ENCODE measurements at places on chromosomes 1 and 21. TPM values are rescaled to one million over a fixed set of nuclear protein-coding genes. Genes with fewer than 3 reads are reported as not detected.

Gene GOLT1A
- 0.41 TPM for total RNA-seq

DNA sequence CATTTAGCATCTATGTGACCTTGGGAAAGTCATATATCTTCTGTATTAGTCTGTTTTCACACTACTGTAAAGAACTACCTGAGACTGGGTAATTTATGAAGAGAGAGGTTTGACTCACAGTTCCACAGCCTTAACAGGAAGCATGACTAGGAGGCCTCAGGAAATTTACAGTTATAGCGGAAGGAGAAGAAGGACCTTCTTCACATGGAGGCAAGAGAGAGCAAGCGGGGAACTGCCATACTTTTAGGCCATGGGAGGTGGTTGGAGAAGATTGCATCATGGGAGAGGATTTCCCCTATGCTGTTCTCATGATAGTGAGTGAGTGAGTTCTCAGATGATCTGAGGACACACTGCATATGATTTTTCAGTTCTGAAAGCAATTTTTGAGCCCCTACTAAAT, 87.9 kb downstream of the CLEC20A start:
- no peak for DNase-seq

GRCh38 chr1:153375511-153375910, at the start of gene S100A12:
S100A12 (minus strand) TSS chr1:153375621; CDS start chr1:153374592, 1,029 bp downstream.
- no peak for DNase-seq

DNA sequence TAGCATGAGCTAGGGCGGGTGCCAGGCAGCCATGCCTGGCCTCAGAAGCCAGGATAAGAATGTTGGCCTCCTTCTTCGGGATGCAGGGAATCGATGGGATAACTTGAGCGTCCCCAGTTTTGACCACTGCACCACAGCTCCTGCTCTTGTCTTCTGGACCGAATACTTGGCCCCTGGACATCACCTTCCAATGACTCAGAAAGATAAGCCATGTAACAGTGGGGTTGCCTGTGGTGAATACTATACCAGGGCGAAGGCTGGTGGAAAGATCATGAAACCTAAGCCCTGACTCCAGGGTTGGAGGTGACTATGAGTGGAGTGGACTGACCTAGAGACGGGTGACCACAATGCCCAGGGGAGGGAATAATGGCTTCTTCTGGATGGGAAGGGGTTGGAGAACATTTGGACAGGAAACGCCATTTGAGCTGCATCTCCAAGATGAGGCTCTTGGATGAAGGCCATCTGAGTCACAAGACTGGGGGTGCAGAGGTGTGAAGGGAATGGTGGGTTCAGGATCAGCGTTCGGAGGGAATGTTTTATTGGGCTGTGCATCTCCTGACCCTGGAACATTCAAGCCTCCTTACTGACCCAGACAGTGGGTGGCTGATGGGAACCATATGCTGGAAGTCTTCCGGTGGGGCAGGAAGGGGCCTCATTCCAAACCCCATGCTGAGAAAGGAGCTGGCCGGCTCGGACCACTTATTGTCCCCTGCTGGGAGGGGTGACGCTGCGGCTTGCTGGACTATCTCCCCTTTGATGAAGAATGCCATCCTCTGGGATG, 18.5 kb upstream of the KCNE2 start:
- DNase-seq: no peak

Gene RPS6KC1
- 79.5 TPM for total RNA-seq

Gene AKIRIN1
- 55.0 TPM for total RNA-seq

DNA sequence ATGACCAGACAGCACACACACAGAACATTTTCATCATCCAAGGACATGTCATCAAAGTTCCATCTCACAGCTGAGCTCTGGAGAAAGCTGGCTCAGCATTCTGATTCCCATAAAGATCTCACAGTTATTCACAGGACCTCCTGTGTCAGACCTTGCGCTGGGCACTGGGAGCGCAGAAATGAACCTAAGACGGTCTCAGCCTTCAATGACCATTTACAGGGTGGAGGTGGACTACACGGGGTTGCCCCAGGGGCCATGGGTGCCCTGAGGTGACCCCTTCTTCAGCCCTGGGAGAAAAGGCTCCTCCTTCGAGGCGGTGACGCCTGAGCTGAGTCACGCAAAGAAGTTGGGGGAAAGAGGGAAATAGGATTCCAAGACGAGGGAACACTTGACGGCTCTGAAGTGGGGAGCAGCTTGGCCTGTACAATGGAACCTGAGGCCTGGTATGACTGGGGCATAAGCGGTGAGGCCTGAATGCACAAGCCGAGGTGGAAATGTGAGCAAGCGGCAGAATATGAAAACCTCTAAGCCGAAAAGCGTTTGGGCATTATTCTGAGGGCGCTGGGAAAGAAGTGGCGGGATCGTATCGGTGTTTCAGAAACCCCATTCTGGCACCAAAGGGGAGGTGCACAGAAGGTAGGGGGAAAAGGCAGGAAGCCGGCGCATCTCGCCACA, 797 bp downstream of the CC2D1B start:
- no peak for DNase-seq

Gene CLCA2
- total RNA-seq: not detected

DNA sequence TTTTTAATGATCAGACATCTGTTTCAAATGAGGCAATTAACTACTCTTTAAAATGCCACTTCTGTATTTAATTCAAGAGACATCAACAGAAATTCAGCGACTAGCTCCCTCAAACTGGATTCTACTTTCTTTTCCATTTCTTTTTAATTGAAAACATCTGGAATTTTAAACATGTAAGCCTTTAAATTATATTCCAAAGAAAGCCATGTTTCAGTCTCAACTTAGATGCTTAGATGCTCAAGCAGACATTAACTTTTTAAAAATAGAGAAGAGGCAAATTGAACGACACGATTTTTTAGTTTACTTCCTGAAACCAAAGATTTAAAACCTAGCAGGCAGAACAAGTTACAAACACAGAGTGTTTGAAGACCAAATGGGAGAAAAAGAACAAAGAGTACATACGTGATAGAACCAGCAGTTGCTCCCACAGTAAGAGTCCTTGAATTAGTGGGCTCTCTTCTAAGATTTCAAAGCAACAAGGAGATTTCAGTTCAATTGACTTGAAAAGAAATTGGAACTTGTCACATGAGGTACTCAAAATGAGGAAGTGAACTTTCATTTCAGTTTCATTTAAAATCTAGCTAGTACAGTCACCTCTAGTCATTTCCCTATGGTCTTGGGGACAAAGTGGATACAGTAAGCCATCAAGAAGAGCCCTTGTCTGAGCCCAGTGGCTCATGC, at the start of gene CTSS:
Gene CTSS (minus strand): TSS at position 483 of the 681 bp plus-strand sequence. CDS start 1,015 bp downstream, outside the sequence.
- no peak for DNase-seq

GRCh38 chr1:219833214-219833815, 95.0 kb downstream of the SLC30A10 start:
- DNase-seq: no peak

Gene SUSD4
- 16.7 TPM for total RNA-seq

GRCh38 chr1:18385239-18385790, 95.4 kb upstream of the KLHDC7A start:
- DNase-seq: no peak

- DNase-seq: no peak
Observed at GRCh38 chr21:17506951-17507350, 5.9 kb upstream of the CXADR start.

GRCh38 chr1:16459352-16459925, 18.9 kb downstream of the NECAP2 start:
- no peak for DNase-seq

DNA sequence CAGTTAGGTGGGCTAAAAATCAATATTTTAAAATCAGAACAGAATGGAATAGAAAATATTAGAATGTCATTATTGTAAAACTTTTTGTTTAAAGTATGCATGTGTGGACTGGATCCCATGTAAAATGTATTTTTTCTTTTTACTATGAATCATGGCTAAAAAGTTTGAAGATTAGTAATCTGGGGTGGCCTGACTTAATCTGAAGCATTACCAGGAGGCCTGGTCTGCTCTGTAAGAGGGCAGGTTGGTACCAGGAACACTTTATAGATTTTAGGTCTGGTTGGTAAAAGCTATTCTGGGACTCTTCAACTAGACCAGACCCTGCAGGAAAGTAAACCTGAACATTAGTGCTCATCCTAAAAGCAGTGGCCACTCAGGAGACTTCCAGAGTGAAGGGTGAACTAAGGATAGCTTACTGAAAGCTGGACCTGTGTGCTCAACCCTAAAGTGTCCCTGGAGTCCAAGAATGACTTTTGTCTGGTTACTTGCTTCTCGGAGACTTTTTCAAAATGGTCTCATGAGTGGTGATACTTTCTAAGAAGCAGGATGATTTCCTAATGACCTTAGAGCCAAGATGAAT, 16.5 kb downstream of the RGL1 start:
- no peak for DNase-seq

Gene RGS21
- under 0.01 TPM for total RNA-seq

DNA sequence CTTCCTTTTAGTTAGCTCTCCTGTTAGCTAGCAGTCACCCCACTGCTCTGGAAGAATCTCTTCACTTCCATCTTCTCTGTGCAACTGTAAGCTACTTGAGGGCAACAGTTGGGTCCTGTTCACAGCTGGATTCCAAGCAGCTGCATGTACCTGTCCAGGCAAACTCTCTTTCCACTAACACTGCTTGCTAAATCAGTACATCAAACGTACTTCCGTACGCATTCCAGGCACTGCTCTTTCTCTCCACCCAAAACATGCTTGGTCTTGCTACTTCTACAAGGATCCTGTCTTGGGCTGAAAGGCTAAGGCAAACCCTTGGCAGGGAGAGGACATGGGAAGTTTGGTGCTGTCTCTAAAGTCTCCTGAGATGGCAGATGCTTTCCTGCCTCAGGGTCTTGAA, 139.2 kb upstream of the CACNA1E start:
- DNase-seq: no peak

Gene ACKR1
- total RNA-seq: 0.41 TPM

DNA sequence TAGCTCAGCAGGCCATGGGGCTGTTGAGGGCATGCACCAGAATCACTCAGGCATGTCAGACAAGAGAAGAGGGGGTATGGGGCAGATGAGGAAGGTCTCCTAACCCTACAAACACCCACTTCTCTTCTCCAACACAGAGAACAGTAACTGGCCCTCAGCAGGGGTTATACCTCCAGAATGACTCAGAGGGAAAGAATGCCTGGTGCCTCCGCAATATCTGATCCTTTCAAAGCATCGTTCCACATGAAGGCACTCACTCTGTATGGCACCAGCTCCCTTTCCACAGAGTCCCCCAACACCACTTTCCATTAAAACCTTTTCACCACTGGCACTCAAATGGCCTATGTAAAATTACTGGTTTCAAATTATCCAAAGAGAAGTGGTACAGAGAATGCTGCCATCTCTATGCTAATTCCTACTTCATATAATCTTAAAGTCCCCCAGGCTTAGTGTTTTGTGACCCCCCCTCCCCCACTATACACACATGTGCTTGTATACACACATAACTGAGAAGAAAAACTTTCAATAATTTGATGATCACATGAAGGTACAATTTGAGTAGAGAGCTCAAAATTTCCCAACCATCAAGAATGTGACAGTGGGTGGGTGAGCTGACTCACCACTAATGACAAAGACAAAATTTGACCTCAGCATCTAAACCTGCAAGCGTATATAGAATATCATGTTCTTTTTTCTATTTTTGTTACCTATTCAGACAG, 91.5 kb downstream of the SIPA1L2 start:
- DNase-seq: no peak

Gene CDK18
- total RNA-seq: 0.82 TPM

Gene PADI2
- total RNA-seq: 0.41 TPM

GRCh38 chr1:29197590-29197924, 15.9 kb upstream of the SRSF4 start:
- no peak for DNase-seq

Gene GIPC2
- 0.41 TPM for total RNA-seq

- DNase-seq: no peak
Observed at GRCh38 chr1:19065526-19066247, 109.2 kb upstream of the IFFO2 start.

- DNase-seq: no peak
Observed at GRCh38 chr1:157487504-157487903, 64.8 kb downstream of the FCRL5 start.

Gene KRTAP13-2
- not detected for total RNA-seq

DNA sequence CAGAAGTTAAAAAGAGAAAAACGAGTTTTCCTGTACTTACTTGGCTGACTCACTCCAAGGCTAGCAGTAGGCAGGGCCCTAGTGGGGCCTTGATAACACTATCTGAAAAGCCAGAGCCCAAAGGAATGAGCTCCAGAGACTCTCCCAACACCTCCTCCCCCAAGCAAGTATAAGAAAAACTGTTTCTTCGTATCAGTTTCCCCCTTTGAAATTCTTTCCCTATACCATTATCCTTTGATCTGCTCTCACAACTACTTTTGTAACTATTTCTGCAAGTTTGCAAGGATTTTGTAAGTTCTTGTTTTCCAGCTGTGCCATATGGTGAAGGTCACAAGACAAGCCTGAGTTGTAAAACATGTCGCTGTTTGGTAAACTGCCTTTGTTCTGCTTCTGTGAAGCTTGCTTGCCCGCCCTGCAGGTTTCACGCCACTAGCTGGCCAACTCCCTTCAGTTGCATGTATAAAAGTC, 36.5 kb upstream of the KCNJ15 start:
- no peak for DNase-seq

Gene KAZN
- 17.1 TPM for total RNA-seq

DNA sequence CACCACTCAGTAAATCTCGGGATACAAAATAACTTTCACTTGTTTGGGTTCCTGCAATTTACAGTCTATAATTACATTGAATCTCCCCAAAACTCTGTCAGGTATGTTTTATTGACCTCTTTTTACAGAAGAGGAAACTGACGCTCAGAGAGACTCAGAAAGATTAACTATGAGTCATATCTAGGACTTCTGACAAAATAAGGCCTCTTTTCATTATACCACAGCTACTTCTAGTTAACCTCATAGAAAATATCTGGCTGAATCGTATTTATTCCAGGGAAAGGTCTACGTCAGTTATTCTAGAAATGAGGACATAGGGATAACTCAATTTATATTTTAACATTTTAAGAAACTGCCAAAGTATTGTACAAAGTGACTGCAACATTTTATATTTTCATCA, 211.1 kb upstream of the FAM78B start:
- no peak for DNase-seq

Gene SPRR1B
- total RNA-seq: not detected

Gene CHRNB2
- 17.9 TPM for total RNA-seq

GRCh38 chr1:183480971-183481441, 8.7 kb downstream of the SMG7 start:
- no peak for DNase-seq

- DNase-seq: no peak
Observed at GRCh38 chr1:95380909-95381308, 146.9 kb downstream of the RWDD3 start.

All from frontal cortex (tissue), 4 donors.